ENCODE measurements at places on chromosomes 7 and 10.

DNA sequence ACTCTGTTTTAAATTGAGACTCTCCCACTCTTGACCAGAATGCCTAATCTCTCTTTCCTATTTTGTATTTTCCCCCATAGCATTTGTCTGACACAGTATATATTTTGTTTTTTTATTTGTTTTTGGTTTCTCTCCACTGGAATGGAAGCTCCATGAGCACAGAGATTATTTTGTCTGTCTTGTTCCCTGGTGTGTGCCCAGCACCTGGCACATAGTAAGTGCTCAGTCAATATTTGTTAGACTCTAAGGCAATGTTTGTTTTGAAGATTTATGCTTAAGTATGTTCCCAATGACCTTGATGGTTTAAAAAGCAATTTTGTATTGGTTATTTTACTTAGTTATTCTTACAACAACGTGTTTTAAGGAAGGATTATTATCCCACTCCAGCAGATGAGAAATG, 201.8 kb downstream of the DYNC1I1 start:
- DNase-seq, result no peak

DNA sequence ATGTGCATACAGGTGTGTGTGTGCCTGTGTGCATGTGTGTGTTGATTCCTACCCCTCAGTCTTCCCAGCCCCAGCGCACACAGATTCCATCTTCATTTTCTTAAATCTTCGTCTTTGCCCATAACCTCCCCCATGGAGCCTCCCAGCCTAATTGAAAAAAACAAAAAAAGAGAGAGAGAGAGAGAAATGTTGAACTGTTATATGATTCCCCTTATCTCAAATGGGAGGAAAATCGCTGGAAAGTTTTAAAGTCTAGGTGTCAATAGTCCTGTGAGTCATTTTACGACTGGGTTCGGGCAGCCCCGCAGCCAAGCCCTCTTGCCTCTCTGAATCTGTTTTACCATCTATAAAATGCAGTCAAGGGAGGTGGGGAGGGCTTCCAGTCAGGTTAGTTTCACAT, 60.9 kb downstream of the SPOCK2 start:
- DNase-seq, result no peak

GRCh38 chr10:30647089-30647488, 17.5 kb upstream of the LYZL2 start:
- no peak for DNase-seq

DNA sequence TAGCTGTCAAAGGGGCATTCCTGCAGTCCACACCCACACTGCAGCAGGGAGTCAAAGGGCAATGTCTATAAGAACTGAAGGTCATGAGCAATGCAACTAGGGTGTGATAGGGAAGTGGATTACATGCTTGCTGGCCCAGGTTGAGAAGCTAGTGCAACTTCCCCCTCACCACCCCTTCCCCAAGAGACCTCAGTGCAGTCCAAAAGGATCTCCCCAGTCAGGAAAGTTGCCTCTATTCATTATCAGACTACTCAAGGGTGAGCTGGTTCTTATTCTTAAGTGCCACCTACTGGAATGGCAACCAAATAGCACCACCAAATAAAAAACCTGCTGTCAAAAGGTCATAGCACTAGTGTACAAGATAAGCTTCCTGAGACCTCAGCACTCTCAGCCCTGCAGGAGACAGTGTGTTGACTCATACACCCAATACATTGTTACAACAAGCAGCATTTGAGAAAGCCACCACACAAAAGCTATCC, 28.2 kb downstream of the MTERF1 start:
- peak; percentile 31 for DNase-seq

DNA sequence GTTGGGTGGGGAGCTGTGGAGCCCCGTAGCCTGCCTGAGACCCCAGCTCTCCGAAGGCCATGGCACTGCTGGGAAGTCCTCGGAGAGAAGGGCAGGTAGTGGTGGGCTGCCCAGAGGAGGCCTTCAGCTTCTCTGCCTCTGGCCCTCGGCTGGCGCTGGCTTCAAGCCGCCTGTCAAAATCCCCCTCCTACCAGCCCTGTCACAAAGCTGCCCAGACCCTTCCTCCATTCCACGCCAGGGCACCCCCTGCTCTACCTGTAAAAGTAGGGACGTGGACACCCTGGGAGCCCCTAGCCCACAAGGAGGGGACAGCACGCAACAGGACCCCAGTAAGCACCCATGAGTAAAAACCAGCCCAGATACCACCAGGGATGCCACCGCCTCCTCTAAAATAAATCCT, 31.6 kb downstream of the MAD1L1 start:
- no peak for DNase-seq

Measured in GM23248 (cell line).